ENCODE measurements at places on chromosomes 6 and 20.
A peak's percentile ranks its signal among the peaks of the same experiment; 100 is the strongest.

DNA sequence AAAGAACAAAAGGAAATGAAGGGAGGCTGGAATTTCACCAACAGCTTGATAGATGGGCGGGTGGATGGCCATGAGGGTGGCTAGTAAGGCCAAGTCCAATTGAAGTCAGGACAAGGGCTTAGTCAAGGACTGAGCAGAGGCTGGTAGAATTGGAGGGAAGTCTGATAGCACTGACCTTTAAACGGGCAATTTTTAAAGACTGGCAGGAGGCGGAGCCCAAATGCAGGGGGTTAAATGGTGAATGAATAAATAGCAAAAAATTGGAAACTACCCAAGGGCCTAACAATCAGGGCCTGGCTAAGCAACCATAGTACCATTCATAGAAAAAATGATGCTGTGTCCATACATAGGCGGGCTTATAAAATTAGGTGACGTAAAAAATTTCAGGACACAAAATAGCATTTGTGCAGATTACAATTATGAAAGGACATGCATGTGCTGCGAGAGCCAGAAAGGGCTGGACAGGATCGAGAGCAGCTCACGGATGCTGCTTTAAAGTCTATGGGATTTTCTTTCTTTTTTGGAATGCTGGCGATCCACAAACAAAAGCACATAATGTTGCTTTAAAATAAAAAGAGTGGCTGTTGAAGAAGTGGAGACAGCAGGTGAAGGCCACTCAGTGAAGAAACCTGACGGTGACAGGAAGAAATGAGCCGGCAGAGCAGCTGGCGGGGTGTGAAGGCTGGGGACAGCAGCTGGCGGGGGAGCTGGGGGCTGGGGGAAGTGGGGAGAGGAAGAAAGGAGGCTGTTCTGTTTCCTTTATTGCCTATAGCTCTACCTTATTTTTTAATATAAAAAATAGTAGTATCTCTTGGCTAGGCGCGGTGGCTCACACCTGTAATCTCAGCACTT lies 42.8 kb upstream of the TAF8 start:
- no peak for DNase-seq

GRCh38 chr6:116405652-116406356 lies 35.1 kb downstream of the DSE start:
- DNase-seq: peak; percentile 76

DNA sequence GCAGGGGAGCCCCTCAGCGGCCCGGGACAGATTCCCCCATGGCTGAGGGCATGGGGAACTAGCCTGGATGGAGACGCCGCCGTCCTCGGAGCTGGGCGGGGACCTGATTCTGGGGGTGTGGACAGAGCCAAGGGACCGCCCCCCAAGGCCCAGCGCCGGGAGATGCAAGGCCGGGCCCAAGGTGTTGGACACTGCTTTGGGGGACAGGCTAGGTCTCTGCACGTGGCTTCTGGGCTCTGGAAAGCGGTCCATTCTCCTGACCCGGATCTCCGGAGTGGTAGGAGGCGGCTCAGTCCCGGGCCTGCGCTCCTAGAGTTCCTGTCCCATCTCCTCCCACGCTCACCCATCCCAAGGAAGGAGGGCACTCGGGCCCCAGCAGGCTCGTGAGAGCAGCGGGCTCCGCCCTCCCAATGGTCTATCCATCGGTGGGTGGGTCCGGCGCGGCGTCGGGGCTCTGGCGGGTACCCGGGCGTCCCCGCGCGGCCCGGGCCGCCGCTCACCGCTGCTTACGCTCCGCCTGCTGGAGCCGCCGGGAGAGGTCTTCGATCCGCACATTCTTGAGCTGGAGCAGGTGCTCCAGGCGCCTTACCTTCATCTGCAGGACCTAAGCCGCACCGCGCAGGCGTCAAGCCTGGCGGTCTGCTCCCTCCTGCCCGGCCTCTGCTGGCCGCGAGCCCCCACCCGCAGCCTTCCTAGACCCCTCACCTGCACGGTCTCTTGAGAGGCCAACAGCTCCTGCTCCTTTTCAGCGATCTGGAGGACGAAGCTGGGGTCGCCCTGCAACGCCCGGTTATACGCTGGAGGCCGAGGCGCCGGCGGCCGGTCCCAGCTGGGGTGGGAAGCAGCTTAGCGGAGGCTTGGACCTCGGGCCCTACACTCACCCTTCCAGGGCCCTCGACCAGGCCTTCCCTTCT lies 3.3 kb downstream of the SPEF1 start:
- peak; percentile 33 for DNase-seq

- DNase-seq: no peak
Measured at GRCh38 chr6:98927534-98927933, 20.2 kb downstream of the FBXL4 start.

- peak; percentile 50 for DNase-seq
Measured at GRCh38 chr6:113375950-113376846, 480.9 kb upstream of the MARCKS start.

DNA sequence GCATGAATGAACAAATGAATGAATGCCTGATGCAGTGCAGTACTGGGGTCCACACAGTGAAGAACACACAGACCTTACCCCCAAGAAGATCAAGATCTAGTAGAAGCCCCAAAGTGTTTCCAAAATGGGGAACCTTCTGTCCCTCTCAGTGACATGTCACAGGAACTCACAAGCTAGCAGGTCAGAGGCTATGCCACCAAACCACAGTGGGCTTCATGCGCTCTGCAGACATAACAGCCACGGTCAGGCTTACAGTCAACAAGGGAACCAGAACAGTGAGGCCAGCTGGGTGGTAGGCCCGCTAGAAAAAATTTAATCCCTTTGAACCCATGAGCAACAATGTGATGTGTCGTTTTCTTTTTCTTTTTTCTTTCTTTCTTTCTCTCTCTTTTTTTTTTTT lies 20.2 kb upstream of the ARFGEF2 start:
- no peak for DNase-seq

DNA sequence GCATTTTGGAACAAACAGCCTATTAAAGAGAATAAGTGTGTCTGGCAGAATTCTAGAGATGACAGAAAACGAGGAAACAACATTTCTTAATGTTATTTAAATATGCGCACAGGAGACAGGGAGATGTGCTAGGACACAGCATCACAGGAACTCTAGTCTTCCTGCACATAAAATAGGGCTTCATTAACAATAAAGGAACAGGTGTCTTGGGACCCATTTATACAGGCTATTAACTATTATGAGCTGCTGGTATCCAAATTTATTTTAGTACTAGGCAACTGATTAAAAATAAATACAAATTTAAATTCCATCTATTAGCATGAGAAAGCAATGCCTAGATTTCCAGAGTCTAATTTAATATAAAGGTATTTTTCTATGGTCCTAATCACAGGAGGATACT lies 102.3 kb downstream of the PDSS2 start:
- DNase-seq: no peak

- DNase-seq: no peak
Measured at GRCh38 chr6:96304997-96305396, 216.6 kb upstream of the UFL1 start.
